Stimulated activated CD4-positive, alpha-beta T cell treated with anti-CD3 and anti-CD28 coated beads, Interleukin-1b, Interleukin-23, amount 100 ng/mL, for 48 hours (primary cell): ENCODE measurements at places on chromosomes 13 and 19.

DNA sequence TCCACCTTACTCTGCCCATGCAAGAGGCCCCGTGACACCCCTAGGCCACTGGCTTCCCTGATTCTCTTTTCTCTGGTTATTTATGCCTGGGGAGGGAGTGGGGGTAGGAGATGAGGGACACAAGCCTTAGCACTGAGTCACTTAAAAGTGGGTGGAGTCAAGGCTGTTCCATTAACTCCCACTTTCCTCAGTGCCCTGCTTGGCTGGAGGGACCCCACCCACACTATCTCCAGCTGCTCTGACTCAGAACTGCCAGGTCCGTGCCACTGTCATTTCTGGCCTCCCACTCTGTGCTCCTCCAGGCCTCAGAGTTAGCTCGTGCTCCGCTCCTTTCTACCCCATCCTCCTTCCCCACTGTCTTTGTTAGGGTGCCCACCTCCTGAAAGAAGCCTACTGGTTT is 113.4 kb upstream of the UQCRFS1 start:
- no peak for DNase-seq

- DNase-seq = no peak
These were observed 10.5 kb downstream of the NAXD start for GRCh38 chr13:110625771-110626321.

- peak; percentile 42 for DNase-seq
These were observed 4.7 kb downstream of the LENG1 start for GRCh38 chr19:54154603-54155345.

DNA sequence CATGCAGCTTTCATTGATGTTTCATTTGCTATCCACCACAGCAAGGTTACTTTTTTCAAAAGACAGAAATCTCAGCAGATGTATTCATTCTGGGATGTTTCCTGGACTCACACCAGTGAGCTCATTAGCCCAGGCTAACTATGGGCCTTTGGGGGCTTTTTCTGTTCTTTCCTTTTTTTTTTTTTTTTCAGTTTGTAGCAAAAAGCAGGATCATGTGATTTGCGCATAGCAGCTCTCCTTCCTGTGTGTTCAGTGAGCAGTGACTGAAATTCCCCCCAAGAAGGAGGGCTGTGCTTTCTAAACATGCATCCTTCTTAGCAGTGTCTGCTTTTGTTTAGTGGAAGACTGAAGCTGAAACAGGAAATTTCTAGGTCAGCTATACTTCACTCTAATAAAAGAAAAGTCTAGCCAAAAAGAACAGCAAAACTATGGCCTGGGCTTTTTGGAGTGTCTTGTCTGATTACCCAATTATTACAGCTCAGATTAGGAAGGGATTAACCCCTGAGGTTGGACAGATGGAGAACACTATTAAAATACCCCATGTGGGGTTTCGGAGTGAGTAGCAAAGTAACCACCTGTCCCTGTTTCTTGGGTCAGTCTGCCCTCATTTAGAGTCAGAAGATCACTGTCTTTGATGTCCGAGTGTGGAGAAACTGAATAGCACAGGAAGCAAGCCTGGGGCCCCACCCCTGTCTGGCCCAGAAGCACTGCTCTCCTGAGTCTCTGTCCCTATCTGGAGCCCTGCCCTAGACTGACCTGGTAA is 8.9 kb upstream of the AMER2 start:
- no peak for DNase-seq

GRCh38 chr13:25494698-25495411 is 123.1 kb downstream of the ATP8A2 start:
- DNase-seq = no peak

- DNase-seq = peak; percentile 7
These were observed 523 bp downstream of the ELAVL1 start for GRCh38 chr19:8004723-8005513.

DNA sequence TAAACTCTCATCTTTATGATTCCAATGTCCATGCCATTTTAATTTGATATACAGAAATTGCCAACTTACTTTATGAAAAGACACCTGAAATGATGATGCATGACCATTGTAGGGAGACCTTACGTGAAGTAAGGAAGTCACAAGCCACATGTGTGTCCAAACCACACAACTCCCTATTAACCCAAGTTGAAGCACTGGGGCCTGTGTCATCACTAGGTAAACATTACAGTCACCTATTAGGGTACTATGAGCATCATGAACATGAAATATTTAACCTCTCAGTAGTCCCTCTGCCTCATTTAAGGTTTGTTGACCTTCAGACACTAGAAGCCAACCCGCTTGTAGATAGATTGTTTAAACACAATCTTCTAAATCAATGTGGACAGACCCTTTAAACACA is 576.9 kb downstream of the IRS2 start:
- no peak for DNase-seq

GRCh38 chr13:93814658-93815057 is 588.1 kb downstream of the GPC6 start:
- no peak for DNase-seq

- peak; percentile 8 for DNase-seq
These were observed 45.7 kb downstream of the COL4A2 start for GRCh38 chr13:110352735-110353134.

DNA sequence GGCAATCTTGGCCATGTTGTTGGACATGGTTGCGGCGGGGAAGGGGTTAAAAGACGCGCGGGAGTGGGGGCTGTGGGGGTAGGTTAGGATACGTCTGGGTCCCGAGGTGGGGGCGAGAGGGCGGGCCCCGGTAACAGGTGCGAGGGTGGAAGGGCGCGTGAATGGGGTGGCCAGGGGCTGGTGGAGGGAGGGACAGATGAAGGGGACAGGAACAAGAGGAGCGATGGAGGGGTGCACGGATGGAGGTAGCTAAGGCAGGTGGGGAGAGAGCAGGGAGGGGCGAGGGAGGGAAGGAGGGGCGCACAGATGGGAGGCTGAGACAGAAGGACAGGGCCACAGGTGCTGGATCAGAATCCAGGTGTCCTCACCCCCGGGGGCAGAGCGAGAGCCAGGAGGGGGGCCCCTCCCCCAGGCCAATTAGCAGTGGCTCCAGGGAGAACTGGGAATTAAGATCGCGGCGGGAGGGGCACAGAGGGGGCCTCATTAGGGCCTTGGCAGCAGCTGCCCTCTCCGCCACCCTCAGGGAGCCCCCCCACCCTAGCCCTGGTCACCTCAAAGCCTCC is 1.3 kb downstream of the GNG8 start:
- no peak for DNase-seq

- DNase-seq = no peak
These were observed 4.7 kb upstream of the GNA15 start for GRCh38 chr19:3131168-3131567.

GRCh38 chr19:7533925-7534480 is 1.5 kb upstream of the PNPLA6 start:
- DNase-seq = peak; percentile 83

DNA sequence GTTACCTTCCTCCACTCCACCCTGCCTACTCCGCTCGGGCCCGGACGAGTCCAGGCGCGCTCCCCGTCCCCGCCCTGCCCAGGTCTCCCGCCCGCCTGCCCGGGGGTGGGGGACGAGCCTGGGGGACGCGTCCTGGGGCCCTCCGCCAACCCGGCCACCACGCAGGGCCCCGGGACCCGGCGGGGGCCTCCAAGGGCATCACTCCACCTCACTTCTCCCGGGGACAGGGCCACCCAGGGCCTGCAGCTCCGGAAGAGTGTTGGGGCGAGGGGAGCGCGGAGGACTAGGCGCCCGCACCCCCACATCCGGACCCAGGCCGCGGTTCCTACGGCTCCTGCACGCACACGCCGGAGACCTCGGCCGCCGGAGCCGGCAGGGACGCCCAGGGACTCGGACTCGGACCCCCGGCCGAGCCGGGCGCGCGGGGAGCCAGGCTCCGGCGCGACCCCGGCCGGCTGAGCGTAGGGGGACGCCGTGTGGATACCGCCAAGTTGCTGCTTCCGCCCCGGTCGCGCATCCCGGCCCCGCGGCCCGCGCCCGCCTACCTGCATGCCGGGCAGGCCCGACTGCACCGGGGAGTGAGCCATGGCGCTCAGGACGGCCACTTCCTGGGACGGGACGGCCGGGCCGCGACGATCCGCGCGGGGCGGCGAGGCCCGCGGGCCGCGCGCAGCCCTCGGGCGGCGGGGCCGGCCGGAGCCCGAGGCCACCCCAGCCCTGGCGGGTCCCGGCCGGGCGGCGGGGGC is 534 bp downstream of the STK24 start:
- DNase-seq = peak; percentile 42

DNA sequence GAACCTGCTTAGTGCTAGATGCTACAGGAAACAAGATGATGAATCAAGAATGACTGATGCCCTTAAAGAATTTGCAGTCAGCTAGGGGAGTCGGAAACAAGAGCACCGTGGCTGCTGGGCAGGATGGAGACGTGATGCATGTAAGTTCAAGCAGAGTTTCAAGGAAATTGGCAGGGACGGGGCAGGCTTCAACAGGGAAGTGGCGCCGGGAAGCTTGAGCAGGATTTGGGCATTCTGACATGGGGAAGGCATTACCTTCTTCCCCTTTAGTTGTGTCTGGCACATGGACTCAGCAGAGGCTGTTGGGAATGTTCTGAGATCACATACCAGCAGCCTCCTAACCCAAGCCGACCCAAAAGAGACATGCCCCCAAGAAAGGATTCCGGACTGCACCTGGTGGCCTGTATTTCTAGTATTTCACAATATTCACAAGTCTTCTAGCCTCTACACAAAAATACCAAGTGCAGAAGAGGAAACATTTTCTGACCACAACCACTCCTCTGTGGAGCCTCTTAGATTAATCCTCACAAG is 138.2 kb downstream of the CRYL1 start:
- no peak for DNase-seq

GRCh38 chr19:39428283-39429112 is 7.3 kb downstream of the RPS16 start:
- DNase-seq = no peak

DNA sequence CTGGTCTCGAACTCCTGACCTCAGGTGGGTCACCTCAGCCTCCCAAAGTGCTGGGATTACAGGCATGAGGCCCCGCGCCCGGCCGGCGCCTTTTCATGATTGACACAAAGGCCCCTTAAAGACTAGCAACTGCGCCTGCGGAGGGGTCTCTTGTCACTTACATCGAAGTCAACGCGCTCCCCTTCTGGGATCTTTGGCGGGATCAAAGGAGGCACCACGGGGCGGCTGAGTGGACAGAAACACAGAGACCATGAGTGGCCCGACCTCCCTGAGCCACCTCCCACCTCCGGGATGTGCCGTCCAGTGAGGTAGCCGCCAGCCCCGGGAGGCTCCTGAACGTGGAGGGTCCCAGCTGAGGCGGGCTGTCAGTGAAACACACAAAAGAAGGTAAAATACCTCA is 7.3 kb downstream of the TNNT1 start:
- DNase-seq = no peak

DNA sequence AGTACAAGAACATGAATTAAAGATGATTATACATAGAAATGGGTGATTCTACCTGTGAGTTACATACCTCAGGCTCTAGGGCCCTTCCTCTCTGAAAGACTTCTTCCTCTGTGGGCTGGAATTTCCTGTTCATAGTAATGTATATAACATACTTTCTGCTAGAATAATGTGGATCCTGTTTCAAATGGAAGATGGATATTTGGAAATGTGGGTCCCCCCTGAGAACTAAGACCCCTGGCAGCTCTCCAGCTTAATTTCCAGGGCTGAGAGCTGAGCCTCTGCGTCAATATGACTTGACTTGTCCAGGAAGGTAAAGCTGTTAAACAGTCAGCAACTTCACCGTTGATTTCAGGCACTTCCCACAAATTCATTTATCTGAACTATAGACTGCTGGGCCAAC is 296.3 kb downstream of the NALCN start:
- no peak for DNase-seq

GRCh38 chr19:6458695-6459261 is 814 bp downstream of the SLC25A23 start:
- no peak for DNase-seq

- no peak for DNase-seq
These were observed 230.8 kb downstream of the POU4F1 start for GRCh38 chr13:78372581-78372980.

GRCh38 chr13:46593398-46593797 is 40.4 kb downstream of the LRCH1 start:
- peak; percentile 62 for DNase-seq

DNA sequence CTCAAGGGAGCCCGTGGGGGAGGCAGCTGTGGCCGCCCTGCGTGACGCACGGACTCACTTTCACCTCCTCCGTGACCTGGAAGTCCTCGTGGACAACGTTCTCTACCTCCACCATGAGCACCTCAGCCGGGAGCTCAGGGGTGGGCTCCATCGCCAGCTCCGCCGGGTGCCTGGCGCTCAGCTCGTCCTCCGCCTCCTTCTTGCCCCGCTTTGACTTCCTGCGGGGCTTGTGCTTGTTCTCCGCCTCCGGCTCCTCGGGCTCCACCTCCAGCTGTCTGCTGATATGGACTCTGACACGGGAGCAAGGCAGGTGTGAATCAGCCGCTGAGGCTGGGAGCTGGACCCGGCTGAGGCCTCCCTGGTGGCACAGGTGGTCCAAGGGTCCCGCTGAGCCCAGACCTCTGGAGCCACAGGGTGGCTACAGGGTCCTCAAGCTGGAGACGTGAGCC is 8.2 kb downstream of the LONP1 start:
- DNase-seq = no peak

DNA sequence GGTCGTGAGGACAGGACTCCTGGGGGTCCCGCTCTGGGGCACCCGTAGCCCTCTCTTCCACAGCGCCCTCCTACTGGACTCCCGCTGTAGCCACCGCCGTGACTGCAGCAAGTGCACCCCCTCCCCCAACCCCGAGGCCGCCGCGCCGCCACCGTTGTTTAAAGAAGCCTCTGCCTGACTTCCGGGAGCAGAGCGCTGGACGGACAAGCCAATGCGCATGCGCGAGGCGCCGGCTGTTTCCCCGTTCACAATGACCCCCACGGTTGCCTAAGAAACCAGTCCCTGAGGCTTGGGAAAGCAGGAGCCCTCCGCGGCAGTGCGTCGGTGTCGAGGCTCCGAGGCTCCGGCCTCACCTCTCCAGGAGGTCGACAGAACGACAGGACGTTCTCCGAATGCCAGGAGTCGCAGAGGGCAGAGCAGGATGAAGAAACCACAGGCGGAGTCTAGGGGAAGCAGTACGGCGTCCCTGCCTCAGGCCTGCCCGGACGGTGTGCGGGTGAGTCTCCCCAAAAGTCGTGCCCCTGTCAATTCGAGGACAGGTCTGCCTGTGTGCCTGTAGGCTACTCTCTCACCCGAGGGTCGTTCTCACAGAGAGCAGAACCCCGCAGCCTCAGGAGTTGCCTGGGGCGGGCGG is 70.5 kb upstream of the ZNF420 start:
- peak; percentile 44 for DNase-seq

DNA sequence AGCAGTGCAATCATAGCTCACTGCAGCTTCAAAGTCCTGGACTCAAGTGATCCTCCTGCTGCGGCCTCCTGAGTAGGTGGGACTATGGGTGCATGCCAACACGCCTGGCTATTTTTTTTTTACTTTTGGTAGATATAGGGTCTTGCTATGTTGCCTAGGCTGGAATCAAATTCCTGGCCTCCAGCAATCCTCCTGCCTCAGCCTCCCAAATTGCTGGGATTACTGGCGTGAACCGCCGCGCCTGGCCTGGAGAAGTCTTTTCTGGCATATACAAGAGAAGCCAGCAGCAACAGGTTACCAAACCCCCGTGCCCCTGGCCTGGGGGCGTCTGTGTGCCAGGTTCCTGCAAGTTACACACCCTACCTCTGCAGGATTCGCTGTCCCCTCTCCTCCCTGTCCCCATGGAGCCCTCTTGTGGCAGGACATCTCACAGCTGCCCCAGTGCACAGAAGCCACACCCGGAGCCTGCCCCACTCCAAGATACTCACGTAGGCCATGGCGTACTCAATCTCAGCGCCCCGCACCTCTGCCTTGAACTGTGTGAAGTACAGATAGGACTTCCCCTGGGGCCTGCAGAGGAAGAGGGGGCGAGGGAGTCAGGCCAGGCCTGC is 9.9 kb downstream of the MYDGF start:
- DNase-seq = no peak

GRCh38 chr19:13782537-13782936 is 8.3 kb downstream of the C19orf53 start:
- DNase-seq = no peak

- DNase-seq = no peak
These were observed 298.8 kb downstream of the SHISA2 start for GRCh38 chr13:25752957-25753551.
